ENCODE measurements at places on chromosomes 4 and X. TPM values are rescaled to one million over a fixed set of nuclear protein-coding genes. Genes with fewer than 3 reads are reported as not detected.

The OSTC gene
- total RNA-seq, result 218 TPM

- peak; percentile 74 for DNase-seq
Observed at GRCh38 chrX:13283950-13284546, 35.8 kb downstream of the ATXN3L start.

The CLIC2 gene
- total RNA-seq, result 11.2 TPM

GRCh38 chr4:130545596-130545995, 1449.6 kb downstream of the C4orf33 start:
- DNase-seq, result no peak

The OPRPN gene
- total RNA-seq, result not detected

DNA sequence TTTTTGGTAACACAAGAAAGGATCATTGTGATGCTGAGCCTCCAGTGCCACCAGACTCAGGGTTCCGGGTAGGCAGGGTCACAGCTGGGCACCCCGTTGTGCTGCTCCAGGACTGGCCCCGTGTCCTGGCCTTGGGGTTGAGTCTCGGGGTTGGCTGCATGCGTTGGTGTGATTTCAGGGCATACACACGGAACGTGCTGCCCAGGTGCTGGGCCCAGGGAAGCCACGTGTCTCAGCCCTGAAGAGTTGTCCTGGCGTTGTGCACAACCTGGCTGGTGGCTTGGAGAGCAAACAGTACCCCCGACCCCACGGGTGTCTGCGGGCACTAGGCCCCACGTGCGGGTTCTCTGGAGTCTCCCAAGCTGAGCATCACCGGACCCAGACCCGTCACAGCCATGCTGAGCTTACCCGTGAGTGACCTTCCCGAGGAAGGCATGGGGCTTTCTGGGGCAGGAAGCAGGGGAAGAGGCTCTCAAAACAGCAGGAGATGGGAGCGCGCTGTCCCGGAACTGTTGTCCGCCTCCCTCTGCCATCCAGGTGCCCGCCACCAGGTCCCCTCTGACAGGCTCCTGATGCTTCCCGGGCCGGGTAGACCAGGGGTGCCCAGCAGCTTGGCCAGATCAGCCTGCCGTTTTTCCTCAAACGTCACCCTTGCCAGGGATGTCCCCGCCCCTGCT, 66.1 kb upstream of the ENPP6 start:
- DNase-seq, result no peak

GRCh38 chr4:26000274-26000950, 86.4 kb downstream of the SMIM20 start:
- DNase-seq, result no peak
